ENCODE measurements at places on chromosomes 7 and 10. TPM values are rescaled to one million over a fixed set of nuclear protein-coding genes. Genes with fewer than 3 reads are reported as not detected.

DNA sequence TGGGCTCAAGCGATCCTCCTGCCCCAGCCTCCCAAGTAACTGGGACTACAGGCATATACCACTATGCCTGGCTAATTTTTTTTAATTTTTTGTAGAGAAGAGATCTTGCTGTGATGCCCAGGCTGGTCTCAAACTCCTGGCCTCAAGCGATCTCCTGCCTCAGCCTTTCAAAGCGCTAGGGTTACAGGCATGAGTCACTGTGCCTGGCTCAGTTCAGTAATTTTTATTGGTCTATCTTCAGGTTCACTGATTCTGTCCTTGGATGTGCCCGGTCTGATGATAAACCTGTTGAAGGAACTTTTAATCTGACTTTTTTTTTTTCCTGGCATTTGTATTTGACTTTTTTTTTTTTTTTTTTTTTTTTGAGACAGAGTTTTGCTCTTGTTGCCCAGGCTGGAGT is 40.1 kb upstream of the STRIP2 start:
- no peak for DNase-seq

- DNase-seq: no peak
These were observed 6.2 kb upstream of the IFIT2 start for GRCh38 chr10:89295597-89295996.

DNA sequence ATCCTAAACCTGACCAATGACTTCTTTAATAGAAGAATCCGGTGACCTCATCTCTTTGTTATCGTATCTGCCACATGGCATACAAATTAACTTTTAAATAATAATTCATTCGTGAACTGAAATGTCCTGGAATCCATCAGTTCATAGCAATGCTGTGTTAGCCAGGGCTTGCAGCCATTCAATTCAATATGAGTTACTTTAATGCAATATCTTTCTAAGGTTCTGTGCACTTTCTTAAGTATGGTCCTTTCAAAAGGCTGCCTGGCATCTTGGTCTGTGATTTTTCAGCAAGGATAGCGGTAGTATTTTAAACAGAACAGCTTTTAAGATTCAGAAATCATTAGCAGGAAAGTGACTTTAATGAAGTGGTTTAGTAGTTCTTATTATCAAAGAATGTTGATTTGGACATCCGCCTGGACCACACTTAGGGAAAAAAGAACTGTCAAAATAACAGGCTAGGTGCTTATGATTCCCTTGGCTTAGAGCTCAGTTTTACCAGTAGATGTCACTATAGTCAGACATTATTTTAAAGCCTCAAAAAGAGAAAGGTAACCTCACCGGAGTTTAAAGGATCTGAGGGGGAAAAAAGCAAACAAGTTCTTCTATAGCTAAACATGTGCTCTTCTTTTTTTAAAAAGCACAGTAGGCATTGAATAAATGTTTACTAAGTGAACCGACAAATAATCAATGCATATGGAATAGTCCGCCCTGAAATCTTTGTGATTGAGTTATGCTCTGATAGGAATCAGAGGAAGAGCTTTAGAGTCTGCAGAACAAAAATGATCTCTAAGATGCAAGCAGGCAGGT is 22.7 kb downstream of the SLC35G1 start:
- no peak for DNase-seq

RAPGEF5 gene
- total RNA-seq: 78.0 TPM

All from breast epithelium (tissue), 4 donors.